Amniotic epithelial cell (primary cell): ENCODE measurements at places on chromosomes 12 and 14.

DNA sequence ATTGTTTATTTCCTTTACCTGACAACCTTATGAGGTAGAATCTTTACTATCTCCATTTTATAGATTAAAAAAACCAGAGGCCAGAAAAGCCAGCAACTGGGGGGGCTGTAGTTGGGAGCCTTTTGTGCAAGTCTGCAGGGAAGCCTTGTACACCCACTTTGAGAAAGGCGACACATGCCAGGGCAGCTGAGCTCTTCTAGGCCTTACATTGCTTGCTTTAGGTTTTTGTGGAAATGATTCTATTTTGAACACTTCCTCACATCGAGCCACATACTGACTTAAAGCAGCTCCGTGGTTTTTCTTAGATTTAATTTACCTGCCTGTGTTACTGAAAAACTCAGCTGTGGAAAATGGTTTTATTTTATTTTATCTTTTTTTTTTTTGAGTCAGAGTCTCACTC lies 34.6 kb downstream of the EP400 start:
- DNase-seq: no peak

GRCh38 chr12:80217011-80217535 lies 117.7 kb downstream of the OTOGL start:
- no peak for DNase-seq

DNA sequence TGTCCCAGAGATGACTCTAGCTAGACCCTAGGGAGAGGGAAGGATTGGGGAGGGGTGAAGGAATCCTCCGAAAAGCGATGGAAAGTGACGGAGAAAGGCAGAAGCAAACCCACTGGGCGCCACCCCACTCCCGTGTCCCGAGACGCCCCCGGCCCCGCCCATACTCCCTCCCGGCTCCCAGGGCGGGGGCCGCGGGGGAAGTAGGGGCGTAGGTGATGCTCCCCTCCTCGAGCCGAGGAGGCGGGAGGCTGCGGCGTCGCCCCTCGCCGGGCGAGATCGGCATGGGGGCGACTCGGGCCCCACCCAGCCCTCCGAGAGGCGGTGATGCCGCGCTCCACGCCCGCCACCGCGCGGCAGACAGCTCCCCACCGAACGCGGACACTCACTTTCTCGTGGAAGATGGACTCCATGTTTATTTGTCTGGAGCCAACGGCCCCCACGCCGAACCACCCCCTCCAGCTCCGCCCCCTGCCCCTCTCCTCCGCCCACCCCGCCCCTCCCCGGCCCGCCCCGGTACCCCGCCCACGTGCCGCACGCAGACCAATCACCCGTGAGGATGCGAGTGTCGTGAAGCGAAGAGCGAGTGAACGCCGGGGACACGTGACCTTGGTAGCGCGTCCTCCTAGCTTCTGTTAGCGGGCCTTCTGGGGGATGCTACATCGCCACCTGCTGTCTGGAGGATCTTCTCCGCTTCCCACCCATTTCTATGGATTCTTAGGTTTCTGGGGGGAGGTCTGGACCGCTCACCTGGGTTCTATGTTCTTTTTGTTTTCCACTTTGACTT lies at the start of gene ATXN3:
ATXN3 (minus strand) TSS at position 440 of the 784 bp plus-strand sequence; CDS start at position 410, 30 bp downstream.
- peak; percentile 99 for DNase-seq

GRCh38 chr12:100553936-100554335 lies 19.5 kb upstream of the GAS2L3 start:
- DNase-seq: peak; percentile 41

DNA sequence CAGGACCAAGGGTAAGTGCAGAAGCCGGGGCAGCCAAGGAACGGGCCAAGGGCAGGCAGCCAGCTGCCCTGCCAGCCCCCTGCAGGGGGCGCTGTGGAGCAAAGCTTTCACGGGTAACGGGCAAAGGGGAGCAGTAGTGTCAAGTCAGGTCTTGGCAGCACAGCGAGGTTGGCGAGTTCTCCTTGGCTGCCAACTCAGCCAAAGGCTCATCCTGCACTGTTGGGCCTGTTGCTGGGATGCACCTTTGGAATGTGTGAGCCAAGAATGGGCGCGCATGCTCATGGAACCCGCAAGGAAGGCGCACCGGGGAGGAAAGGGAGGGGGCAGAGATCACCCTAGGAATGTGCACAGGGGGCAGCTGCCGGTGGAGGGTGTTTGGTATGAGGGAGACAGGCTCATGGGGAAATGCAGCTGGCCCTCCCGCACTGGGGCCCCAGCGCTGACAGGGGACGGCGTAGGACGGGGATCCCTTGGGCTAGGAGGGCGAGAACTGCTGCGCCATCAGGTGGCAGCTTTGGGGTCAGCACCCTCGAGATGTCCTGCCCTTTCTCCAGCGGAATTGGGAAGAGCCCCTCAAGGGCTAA lies 138.0 kb downstream of the ASCL4 start:
- DNase-seq: peak; percentile 6

GRCh38 chr12:55797068-55797467 lies 20.5 kb downstream of the SARNP start:
- peak; percentile 67 for DNase-seq

GRCh38 chr12:131056626-131057025 lies 102.9 kb downstream of the ADGRD1 start:
- DNase-seq: no peak

- DNase-seq: peak; percentile 42
Measured at GRCh38 chr12:21642707-21643389, 14.8 kb downstream of the LDHB start.

GRCh38 chr14:96149131-96149530 lies 55.5 kb upstream of the BDKRB2 start:
- no peak for DNase-seq

DNA sequence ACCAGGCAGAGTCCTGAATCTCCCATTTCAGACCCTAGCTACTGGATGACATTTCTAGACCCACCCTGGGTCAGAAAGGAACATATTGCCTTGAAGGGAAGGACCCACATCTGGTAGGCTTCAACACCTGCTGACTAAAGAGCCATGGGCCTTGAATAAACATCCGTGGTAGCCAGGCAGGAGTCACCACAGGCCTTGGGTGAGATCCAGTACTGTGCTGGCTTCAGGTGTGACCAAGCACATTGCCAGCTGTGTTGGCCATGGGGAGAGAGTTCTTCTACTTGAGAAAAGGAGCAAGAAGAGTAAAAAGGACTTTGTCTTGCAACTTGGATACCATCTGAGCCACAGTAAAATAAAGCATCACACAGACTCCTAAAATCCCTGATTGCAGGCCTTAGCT lies 332.6 kb downstream of the SLC16A7 start:
- no peak for DNase-seq

GRCh38 chr14:75875958-75876357 lies 105.8 kb downstream of the TGFB3 start:
- DNase-seq: no peak

DNA sequence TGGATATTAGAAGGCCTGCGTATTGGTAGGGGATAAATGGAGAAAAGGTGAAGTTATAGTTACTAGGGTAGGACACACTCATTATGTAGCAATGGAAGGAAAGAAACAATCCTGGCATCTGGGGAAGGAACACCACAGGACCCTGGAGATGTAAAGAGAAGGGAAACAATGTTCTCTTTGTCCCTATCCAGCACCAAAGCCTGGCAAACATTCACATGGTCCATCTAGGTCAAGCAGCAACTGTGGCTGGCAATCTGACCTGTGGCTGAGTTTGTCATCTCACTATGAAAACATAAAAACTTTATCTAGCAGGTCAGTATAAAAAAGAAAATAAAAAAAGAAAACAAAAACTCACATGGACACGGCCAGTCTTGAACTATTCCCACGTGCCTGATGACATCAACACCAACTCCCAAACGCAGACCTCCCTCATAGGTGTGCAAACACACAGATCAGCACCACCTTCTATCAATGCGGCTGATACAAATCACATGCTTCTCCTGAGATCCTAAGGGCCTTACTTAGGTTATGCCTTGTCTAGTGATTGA lies 2.6 kb downstream of the POMT2 start:
- DNase-seq: no peak

DNA sequence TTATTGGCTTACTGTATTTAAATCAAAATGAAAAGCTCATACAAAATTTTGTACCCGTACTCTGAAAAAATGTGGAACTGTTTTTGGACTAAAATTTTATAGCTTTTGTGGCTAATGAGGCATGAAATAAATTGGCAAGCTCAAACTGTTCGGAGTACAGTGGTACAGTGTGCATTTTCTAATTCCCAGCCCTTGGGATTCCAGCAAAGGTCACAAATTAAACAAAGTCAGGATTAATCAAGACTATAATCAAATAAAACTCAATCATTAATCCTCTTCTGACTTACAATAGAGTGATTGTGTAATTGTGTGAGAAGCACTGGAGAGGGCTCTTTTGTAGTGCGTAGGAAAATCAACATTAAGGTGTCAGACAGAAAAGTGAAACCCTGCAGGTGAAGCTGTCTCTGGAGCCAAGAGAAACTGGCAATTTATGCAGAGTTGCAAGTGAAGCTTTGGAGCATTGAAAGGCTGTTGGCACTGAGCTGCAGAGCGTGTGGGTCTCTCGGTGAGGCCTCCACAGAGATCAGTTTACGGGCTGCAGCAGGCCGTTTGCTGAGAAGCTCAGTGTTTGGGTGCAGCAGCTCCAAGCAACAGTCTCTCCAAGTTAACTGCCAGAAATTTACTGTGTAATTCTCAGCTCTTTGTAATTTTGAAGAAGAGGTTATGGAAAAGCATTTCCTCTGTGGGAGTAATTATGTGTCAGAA lies 275.9 kb downstream of the FBXL14 start:
- DNase-seq: peak; percentile 55

- no peak for DNase-seq
Measured at GRCh38 chr14:22419620-22420019, 169.4 kb downstream of the DAD1 start.

- DNase-seq: no peak
Measured at GRCh38 chr14:36975834-36976233, 196.6 kb downstream of the SLC25A21 start.

DNA sequence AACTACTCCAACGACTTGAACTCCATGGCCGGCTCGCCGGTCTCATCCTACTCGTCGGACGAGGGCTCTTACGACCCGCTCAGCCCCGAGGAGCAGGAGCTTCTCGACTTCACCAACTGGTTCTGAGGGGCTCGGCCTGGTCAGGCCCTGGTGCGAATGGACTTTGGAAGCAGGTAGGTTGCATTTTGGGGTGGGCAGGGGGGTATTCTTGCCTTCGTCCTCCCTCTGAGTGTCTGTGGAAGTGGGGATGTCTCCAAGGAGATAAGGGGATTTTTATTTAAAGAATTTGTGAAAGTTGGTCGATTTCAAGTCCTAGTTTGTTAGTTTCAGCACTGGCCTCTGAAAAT lies 1.3 kb downstream of the ASCL1 start:
- DNase-seq: no peak

DNA sequence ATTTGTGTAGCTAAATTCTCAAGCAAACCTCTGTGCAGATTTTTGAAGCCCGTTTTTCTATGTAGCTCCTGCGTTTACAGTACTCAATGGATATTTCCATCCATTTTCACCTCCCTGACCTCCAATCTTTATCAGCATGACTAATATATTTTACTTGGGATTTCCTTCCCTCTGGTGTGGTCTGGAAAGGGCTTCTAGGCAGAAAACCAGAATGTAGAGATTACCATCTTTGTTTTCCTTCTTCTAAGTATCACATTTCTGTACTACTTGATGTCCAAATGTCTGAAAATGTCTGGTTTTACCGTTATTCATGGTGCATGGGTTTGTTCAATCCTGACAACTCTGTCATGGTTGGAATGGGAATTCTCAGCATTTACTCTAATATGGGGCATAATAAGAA lies 907.6 kb upstream of the FLRT2 start:
- DNase-seq: peak; percentile 82

DNA sequence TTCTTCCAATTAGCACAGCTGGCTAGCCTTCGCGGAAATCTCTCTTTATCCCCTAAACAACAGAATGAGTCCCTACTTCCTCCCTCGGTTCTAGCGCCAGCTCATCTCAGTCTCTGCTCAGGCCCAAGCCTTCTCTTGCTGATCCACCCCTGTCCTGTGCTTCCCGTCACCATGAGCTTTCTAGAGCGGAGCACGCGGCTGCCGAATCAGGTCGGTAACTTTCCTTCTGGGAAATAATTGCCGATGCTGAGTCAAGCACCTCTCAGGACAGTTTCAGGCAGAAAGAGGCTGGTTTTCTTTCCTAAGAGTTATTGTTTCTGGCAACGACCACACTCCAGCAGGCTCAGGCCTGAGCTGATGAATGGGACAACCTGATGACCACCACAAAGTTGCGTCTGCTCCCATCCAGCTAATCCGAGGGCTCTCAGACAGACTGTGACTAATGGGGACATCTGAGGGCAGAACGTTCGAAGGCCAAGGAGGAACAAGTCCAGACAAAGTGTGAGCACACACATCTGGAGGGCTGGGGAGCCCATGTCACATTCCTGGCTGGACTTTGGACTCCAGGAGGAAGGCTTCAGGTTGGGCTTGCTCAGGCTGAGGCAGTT lies 13.6 kb upstream of the GPR68 start:
- peak; percentile 52 for DNase-seq

DNA sequence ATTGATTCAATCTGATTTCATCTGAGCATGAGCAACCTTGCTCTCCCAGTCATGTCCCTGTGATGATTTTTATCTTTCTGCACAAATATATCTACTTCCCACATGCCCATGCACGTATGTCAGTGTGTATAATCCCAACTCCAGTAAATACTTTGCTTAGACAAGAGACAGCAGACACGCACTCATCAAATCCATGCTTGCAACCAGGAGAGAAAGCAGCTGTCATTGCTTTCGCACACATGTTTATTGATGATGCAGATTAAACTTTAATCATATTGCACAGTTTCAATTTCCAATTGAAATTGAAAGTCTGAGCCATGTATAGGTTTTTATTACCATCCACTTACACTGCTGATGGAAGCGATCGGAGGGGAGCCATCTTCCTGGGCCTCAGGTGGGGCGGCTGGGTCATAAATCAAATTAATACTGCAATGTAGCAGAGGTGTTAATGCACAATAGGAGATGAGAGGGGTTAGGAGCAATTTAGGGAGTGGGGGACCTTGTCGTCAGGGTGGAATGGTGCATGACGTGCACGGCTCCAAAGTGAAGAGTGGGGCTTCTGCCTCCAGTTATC lies 68.6 kb upstream of the SRRM4 start:
- DNase-seq: no peak

DNA sequence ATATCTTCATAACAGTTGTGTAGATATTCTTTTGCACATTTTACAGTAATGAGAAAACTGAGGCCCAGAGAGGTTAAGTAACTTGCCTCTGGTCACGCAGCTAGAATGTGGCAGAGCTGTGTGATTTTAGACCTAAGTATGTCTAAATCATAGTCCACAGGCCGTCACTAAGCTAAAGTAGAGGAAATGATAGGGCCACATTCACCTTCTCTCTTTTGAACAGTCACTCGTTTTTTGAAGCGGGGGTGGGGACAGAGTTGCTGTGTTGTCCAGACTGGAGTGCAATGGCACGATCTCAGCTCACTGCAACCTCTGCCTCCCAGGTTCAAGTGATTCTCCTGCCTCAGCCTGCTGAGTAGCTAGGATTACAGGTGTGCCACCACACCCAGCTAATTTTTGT lies 68.5 kb downstream of the RASSF3 start:
- no peak for DNase-seq
